ENCODE measurements at places on chromosomes 4 and X.

DNA sequence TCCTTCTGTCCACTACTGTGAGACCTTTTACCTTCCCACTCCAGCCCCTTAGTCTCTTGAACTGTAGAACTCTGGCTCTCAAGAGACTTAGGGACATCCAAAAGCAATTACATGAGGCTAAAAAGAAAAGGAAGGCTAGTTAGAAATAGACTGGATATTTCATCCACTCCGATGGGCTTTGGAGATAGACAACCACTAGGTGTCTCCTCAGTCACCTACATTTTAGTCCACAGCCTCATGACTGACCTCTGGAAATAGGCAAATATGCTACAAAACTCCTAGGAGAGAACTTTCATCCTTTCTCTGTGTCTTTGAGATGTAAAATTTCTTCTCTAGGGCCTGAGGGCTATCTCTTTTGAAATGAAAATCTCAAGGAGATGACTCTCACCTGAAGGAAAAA is 45.1 kb upstream of the LAMP2 start:
- H3K27ac ChIP-seq = no peak overlapping the region
- no peaks in the 10 kb centered on the region for H3K36me3 ChIP-seq
- no peak overlapping the region for H3K4me3 ChIP-seq
- no peak for DNase-seq
- no peaks in the 10 kb centered on the region for H3K4me1 ChIP-seq

GRCh38 chr4:158625544-158625943 is 46.1 kb downstream of the C4orf46 start:
- H3K36me3 ChIP-seq = no peaks in the 10 kb centered on the region
- peaks cover 20% of the 10 kb centered on the region for H3K4me1 ChIP-seq
- peak overlapping the region; percentile 75 for H3K27ac ChIP-seq
- H3K27me3 ChIP-seq = no peaks in the 10 kb centered on the region
- DNase-seq = no peak

GRCh38 chr4:48197643-48198237 is 63.7 kb upstream of the TXK start:
- no peaks in the 10 kb centered on the region for H3K36me3 ChIP-seq
- no peaks in the 10 kb centered on the region for H3K27me3 ChIP-seq
- H3K27ac ChIP-seq = no peak overlapping the region

- no peaks in the 10 kb centered on the region for H3K27me3 ChIP-seq
- no peaks in the 10 kb centered on the region for H3K36me3 ChIP-seq
- peak overlapping the region; percentile 69 for H3K4me3 ChIP-seq
- DNase-seq = peak; percentile 59
- H3K4me1 ChIP-seq = no peaks in the 10 kb centered on the region
Measured at GRCh38 chrX:131821945-131822622, 201.0 kb upstream of the STK26 start.

DNA sequence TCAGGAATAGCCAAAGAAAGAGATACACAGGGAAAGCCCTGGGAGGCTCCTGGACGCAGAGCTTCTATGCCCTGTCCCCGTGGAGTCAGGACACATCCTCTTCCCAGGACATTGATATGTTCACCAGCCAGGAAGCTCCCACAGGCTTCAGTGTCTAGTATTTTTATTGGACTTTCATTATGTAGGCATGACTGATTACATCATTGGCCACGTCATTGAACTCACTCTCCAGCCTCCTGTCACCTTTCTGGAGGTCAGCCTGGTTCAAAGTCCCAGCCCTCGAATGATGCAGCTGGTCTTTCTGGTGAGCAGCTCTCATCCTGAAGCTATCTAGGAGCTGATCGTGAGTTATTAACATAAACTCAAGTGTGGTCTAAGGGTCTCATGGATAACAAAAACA is 104.1 kb downstream of the CPEB2 start:
- no peak overlapping the region for H3K27ac ChIP-seq
- no peaks in the 10 kb centered on the region for H3K4me1 ChIP-seq
- no peak for DNase-seq
- H3K4me3 ChIP-seq = no peak overlapping the region
- no peaks in the 10 kb centered on the region for H3K27me3 ChIP-seq

- H3K4me1 ChIP-seq = no peaks in the 10 kb centered on the region
- H3K27me3 ChIP-seq = no peaks in the 10 kb centered on the region
- H3K27ac ChIP-seq = no peak overlapping the region
- H3K36me3 ChIP-seq = no peaks in the 10 kb centered on the region
Measured at GRCh38 chr4:128333309-128334018, 45.9 kb upstream of the PGRMC2 start.

DNA sequence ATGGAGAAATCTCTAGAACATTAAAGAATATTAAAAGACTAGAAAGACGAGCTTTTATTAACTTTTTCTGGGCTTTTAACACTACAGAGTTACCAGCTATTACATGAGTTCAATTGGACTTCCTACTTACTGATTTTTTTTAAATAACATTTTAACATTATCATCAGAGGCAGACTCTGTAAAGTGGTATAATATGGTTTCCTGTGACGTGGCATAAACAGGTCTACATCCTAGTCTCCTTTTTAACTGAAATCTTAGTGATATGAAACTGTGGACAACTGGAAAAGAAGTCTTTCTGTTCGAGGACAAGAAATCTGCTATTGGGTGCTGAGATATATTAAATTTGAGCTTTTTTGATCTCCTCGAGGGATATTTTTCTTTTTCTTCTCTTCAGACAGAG is 48.7 kb upstream of the ABCG2 start:
- H3K4me3 ChIP-seq = no peak overlapping the region
- no peaks in the 10 kb centered on the region for H3K4me1 ChIP-seq
- no peaks in the 10 kb centered on the region for H3K36me3 ChIP-seq
- no peak overlapping the region for H3K27ac ChIP-seq

DNA sequence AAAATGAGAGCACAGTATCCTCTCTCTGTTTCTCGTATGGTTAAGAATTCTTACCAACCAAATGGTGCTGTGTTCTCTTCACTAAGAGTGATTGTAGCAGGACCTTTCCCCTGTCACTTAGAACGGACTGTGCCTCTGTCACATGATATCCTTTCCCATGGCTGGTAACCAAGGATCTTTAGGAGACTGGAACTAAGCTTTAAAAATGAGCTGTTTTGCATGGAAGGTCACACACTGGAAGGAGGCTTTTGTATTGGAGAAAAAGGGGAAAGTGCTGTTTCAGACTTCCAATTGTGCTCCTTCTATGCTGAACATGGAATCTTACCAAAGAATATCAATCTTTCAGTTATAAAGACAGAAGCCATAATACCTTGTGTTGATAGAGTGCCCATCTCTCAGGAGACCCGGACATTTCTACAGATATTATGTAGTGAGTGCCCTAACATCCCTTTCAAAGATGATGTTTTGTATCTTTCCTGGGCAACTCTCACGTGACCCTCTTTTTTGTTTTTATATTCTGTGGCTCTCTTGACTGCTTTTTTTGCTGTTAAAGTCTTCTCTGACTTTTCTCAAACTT is 148.6 kb downstream of the SLC4A4 start:
- H3K27ac ChIP-seq = no peak overlapping the region
- no peaks in the 10 kb centered on the region for H3K4me1 ChIP-seq
- no peak for DNase-seq
- no peaks in the 10 kb centered on the region for H3K36me3 ChIP-seq
- H3K27me3 ChIP-seq = no peaks in the 10 kb centered on the region

- H3K36me3 ChIP-seq = no peaks in the 10 kb centered on the region
- no peaks in the 10 kb centered on the region for H3K27me3 ChIP-seq
- no peak overlapping the region for H3K27ac ChIP-seq
- no peak for DNase-seq
- no peaks in the 10 kb centered on the region for H3K4me1 ChIP-seq
Measured at GRCh38 chr4:83830138-83830888, 294.4 kb downstream of the GPAT3 start.

DNA sequence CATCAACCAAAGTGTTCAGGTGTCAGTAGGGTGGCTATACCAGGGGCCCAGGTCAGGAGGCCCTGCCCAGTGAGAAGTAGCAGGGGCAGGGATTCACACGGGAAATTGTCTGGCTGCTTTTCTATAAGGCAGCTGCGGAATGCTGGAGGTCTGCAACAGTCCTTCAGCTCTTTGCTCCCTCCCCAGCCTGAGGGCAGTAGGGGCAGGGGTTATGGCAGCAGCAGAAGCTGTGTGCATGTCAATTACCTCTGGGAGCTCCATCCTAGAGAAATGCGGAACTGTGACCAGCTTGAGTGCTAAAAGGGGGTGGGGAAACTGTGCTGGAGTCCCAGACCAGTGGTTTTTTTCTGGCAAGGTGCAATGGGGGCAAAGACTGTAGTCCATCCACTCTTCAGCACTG is 810.4 kb downstream of the PCDH7 start:
- no peak overlapping the region for H3K27ac ChIP-seq
- H3K4me1 ChIP-seq = no peaks in the 10 kb centered on the region
- no peaks in the 10 kb centered on the region for H3K36me3 ChIP-seq
- no peak for DNase-seq

GRCh38 chr4:1330761-1331590 is 16.0 kb upstream of the UVSSA start:
- DNase-seq = no peak
- H3K4me1 ChIP-seq = peaks cover 15% of the 10 kb centered on the region
- H3K36me3 ChIP-seq = peaks cover 10% of the 10 kb centered on the region
- H3K27ac ChIP-seq = no peak overlapping the region

- no peaks in the 10 kb centered on the region for H3K27me3 ChIP-seq
- no peak overlapping the region for H3K4me3 ChIP-seq
- H3K4me1 ChIP-seq = no peaks in the 10 kb centered on the region
- H3K36me3 ChIP-seq = no peaks in the 10 kb centered on the region
- no peak overlapping the region for H3K27ac ChIP-seq
Measured at GRCh38 chr4:108117418-108118182, 51.1 kb downstream of the LEF1 start.

GRCh38 chrX:41475591-41476241 is 28.6 kb downstream of the NYX start:
- no peaks in the 10 kb centered on the region for H3K4me1 ChIP-seq
- DNase-seq = no peak
- H3K27ac ChIP-seq = no peak overlapping the region
- H3K36me3 ChIP-seq = no peaks in the 10 kb centered on the region

- no peak overlapping the region for H3K4me3 ChIP-seq
- no peaks in the 10 kb centered on the region for H3K27me3 ChIP-seq
- H3K36me3 ChIP-seq = no peaks in the 10 kb centered on the region
- peak overlapping the region; percentile 32 for H3K27ac ChIP-seq
- no peak for DNase-seq
Measured at GRCh38 chr4:112857461-112857860, 192.0 kb upstream of the ANK2 start.

DNA sequence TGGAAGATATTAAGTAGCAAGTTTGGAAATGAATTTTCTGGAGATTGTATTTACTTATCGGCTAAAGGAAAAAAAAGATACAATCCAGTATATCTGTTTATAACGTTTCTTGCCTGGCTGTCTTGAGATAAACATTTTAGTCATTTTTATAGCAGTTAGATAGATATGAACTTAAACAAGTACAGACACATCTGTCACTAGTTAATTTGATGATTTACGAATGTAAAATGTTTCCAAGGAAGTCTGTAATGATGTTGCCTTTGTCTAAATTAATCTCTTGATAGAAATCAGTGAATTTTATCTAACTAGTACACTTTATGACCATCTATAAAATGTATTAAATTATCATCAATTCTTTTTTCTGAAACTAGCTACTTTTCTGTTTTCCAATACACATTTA is 5.7 kb downstream of the BMPR1B start:
- no peaks in the 10 kb centered on the region for H3K4me1 ChIP-seq
- no peak for DNase-seq
- no peak overlapping the region for H3K4me3 ChIP-seq
- H3K27me3 ChIP-seq = peaks cover 7% of the 10 kb centered on the region
- no peaks in the 10 kb centered on the region for H3K36me3 ChIP-seq

GRCh38 chr4:184363258-184363657 is 111.1 kb downstream of the IRF2 start:
- no peak overlapping the region for H3K27ac ChIP-seq
- H3K4me3 ChIP-seq = no peak overlapping the region
- DNase-seq = no peak
- H3K4me1 ChIP-seq = peaks cover 14% of the 10 kb centered on the region

- peak overlapping the region; percentile 6 for H3K27ac ChIP-seq
- no peaks in the 10 kb centered on the region for H3K36me3 ChIP-seq
- no peak for DNase-seq
- no peak overlapping the region for H3K4me3 ChIP-seq
Measured at GRCh38 chrX:19566359-19567222, 51.3 kb upstream of the MAP3K15 start.

DNA sequence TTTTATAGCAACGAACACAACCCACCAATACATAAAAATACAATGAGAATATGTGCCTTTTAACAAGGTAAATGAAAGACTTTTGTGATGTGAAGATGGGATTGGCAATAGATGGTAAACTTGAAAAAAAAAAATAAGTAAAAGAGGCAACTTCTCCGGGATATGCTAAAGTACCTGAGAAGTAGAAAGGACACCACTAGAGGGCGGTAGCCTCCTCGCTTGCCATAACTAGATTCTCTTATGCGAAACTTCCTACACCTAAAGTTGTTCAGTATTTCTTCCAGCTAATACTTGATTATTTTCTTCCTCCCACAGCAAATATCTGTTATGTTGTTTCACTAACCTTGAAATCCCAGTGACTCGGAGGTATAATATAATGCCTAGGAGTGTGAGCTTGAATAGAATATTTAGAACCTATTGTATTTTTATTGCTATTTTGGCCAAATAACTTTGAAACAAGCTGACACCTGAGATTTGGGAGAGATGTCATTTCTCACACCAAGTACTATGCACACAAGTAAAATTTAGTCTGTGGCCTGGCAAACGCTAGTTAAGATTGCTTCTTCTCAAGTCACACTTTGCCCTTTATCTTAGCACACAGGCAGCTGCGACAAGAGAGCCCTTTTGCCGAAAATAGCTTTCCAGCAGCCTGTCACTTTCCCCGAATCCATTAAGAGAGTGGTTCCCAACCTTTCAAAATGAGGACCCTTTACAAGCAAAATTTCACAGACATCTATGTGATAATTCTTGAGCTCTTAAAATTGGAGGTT is 44.9 kb upstream of the PDLIM5 start:
- peak overlapping the region; percentile 44 for H3K4me3 ChIP-seq
- no peaks in the 10 kb centered on the region for H3K27me3 ChIP-seq
- peak overlapping the region; percentile 90 for H3K27ac ChIP-seq
- H3K4me1 ChIP-seq = peaks cover 13% of the 10 kb centered on the region
- H3K36me3 ChIP-seq = no peaks in the 10 kb centered on the region
- DNase-seq = peak; percentile 63

DNA sequence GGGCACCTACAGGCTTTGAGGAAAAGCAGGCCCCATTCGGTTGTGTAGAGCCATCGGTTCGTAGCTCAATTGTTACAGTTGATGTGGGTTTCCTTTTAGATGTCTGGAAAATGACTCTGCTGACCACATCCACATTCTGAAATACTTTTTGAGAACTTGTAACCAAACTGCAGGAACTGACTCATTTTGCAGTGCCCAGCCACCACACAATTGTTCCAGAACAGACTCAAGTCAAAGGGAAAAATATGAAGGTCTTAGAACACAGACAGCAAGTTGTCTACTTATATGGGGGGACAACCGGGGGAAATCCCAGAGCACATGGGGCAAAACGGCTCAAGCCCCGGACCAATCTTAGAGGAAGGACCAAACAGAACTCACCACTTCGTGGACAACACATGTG is 557.6 kb upstream of the DIPK2B start:
- no peak overlapping the region for H3K27ac ChIP-seq
- DNase-seq = no peak
- H3K36me3 ChIP-seq = no peaks in the 10 kb centered on the region
- no peak overlapping the region for H3K4me3 ChIP-seq

Data from psoas muscle (tissue), 8 donors.